ENCODE measurements at places on chromosomes 16 and 17.

DNA sequence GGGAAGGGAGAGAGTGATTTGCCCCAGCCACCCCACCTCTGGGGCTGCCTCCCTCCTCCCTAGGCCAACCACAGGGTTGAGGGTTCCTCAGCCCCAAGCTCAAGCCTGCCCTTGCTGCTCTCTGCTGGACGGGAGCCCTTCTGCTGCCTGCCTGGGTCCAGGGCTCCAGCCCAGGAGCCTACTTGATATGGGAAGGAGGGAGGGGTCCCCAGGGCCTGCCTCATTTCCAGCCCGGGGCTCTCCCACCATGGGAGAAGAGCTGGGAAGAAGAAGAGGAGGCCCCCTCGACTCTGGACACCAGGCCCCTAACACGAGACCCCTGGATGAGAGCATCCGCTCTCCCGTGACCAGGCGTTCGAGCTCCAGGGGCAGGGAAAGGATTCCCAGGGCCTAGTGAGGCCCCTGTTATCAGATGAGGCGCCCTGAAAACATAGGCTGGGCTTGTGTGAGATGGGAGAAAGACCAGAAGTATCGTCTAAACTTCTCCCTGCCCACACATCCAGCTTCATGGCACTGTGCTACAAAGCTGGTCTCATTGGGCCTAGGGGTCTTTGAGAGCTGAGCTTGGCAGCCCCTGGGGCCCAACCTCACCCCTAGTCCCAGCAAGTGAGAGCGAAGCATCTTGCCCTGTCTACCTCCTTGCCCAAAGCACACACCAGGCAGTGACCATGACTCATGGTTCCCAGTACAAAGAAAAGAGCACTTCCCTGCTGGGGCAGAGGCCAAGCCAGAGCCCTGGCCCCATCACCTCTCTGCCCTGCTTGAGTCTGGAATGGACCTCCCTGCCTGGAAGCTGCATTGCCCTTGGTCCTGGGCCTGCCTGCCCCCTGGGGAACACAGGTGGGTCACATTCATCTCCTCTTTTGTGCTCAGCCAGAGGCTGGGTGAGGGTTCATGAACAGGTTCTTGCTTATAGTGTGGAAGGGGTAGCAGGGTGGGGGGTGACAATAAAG, 987 bp downstream of the SLC16A5 start:
- DNase-seq: no peak

DNA sequence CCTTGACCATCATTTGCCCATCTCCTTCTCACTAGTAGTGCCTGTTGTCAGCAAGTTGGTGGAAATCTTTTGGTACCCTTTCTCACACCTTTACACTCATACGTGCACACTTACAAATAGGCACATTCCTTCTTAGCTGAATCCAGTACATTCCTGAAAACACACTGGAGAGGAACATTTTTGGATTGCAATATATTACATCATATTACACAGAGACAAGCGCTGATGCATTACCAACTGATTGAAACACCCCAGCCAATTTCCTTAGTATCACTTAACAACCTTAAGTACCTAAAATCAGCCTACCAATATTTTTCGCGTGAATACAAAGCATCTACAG, 64.1 kb downstream of the PLCG2 start:
- DNase-seq: no peak

DNA sequence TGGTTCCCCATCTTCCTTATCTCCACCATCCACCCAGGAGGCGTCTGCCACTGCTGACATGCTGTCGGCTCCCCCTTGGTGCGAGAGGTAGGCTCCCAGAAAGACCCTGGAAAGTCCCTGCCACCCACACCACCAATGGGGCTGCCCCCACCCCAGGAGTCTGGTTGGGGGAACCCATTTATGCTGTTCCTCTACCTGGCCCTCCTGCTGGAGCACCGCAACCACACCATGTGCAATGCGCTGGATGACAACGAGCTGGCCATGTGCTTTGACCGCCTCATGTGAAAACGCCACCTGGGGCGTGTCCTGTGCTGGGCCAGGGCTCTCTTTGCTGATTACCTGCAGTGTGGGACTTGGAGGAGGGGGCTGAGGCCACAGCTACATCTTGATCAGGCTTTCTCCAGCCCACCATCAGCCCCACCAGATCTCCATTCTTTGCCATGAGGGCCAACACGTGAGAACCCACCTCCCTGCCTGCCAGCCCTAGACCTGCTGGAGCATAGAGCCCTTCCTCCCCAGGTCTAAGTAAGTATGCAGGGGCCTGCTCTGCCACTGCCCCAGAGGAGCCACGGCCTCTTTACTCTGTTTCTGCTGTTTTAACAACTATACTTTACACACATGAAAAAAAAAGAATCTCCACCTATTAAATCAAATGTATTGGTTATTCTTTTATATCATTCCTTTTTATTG, 7.9 kb upstream of the ALDH3A1 start:
- no peak for DNase-seq

GRCh38 chr17:32596206-32596605, 109.4 kb downstream of the CDK5R1 start:
- no peak for DNase-seq

DNA sequence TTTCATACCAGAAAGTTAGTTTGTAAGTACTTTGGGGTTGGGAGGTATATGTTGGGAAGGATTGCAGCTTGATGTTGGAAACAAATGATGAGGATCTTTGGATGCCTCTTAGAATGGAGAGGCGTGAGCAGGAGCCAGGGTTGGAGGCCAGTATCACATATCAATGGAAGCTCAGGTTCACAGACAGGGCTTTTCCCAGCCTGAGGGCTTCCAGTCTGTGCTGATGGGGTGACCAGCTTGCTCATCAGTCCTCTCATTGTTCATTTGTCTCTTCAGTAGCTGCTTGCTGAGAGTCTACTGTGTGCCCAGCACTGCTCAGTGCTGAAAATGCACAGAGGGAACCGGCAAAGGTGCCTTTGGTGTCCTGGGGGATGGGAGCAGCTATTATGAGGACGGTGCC, 5.8 kb downstream of the DNAAF1 start:
- DNase-seq: no peak

GRCh38 chr17:48878920-48879898, 13.4 kb upstream of the ATP5MC1 start:
- DNase-seq: peak; percentile 25

DNA sequence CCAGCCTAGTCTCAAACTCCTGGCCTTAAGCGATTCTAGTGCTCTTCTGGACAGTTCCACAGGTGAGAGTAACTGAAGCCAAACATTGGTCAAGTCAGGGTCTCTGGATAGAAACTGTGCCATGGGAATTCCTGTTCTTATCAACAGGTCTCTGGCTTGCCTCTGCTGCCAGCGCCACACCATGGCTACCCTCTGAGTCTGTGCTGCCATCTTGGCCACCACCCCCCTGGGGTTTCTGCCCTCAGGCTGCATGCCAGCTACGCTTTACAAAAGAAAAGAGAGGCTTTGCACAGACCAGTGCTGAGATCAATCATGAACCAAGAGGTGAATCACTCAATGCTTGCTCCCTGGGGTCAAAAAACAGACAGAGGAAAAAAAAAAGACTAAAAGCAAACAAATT, 24.4 kb upstream of the CREBBP start:
- no peak for DNase-seq

- DNase-seq: no peak
These were observed at the start of gene RHBDF1 for GRCh38 chr16:72561-73548. TSS of gene RHBDF1 (minus strand) at chr16:72631. CDS start at chr16:65015, 7,616 bp downstream.

GRCh38 chr16:21565507-21565860, 33.9 kb upstream of the METTL9 start:
- DNase-seq: no peak

GRCh38 chr16:30703971-30704370, 5.0 kb downstream of the SRCAP start:
- no peak for DNase-seq

DNA sequence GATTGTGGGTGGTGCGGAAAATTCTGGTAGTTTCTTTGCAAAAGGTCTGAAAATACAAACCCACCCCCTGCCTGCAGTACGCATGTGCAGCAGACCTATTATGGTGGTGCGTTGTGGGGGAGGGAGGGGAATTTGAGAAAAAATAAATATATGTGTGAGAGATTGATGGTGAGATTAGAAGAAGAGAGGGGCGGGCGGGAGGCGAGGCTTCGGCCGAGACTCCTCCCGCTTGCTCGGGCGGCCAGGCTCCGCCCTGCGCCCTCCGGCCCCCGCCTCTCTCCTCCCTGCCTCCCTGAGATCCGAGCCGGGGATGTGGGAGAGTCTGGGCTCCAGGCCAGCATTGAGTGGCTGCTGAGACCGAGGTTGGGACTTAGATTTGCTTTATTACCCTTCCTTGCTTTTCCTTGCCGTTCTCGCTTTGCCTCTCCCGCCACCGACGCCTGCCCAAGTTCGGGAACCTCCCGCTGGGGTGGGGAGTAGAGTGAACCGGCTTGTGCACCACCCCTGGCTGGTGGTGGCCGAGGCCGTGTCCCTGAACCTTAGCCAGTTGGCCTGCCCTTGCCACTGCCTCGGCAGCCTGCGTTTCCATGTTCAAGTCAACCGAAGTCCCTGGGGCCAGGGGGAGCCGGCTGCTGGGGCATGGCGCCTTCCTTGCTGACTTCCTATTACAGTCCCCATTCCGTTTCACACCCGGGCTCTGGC, 956 bp upstream of the CHD3 start:
- no peak for DNase-seq

DNA sequence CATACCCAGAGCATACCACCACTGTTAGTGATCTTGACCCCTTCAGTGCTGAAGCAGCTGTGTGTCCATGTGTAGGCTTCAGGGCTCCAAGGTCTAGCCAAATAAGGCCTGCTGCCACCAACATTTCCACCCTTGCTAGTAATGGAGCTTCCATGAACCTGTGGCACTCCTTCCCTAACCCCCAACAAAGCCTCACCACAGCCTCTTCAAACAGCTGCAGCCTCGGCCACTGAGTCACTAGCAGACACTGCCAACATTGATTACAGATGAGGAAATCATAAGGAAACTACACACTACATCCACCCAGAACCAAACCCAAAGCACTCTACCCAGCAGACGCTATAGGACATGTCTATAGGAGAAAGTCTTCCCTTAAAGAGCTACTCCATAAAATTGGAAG, 610.7 kb downstream of the KCNJ2 start:
- no peak for DNase-seq

DNA sequence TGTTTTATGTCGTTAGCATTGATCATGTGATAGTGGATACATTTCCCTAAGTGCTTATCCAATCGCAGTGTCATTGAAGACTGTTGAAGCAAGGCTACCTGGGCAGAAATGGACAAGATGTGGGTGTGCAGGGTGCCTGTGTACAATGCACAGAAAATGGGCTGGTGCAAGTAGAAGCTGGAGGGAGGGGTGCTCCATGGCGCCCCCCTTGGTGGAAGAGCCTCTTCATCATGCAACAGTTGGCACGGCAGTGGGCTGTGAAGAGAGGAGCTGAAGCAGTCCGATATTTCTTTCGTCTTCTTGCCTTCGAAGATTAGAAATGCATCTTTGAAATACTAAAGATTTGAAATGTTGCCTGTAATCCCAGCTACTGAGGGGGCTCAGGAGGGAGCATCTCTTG, 100.5 kb downstream of the PLCG2 start:
- DNase-seq: no peak

- peak; percentile 47 for DNase-seq
These were observed 135.4 kb downstream of the KCNJ12 start for GRCh38 chr17:21511363-21512195.

- DNase-seq: no peak
These were observed 796 bp downstream of the NT5M start for GRCh38 chr17:17303847-17304490.

DNA sequence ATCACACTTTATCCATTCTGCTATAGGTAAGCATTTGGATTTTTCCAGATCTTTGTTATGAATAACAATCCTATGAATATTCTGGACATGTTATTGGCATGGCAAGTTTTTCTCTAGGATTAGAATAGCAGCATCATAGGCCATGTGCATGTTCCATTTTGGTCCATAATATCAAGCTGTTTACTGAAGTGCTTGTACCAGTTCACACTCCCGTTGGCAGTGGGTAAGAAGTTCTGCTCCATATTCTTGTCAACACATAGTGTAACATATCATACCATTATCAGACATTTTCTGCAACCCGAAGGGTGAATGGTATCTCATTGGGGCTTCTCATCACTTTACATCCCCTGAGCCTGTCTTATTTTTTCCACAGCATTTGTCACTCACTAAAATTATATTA, 661.9 kb upstream of the SALL1 start:
- no peak for DNase-seq

- DNase-seq: no peak
These were observed 7.6 kb downstream of the PDE6G start for GRCh38 chr17:81648707-81649085.

DNA sequence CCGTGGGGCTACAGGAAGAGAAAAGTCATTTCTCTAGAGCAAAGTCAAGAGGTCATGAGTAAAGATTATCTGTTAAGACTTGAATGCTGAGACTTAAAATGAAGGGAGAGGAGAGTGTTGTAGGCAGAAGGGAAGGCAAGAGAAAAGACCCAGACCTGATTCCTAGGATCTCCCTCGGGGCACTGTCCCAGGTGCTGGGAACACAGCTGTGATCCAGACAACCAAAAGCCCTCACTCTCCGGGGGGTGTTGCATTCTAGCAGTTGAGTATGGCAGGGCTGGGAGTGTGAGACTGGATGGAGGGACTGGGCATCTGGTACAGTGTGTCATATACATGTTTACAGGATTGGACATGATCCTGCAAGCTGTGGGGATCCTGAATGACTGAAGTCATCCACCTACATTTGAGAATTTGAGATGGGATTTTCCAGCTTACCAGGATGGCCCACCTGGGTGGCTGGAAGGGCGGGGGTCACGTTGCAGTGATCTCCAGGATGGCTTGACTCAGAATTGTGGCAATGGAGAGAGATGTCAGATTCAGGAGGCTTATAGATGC, 29.1 kb downstream of the ARSG start:
- DNase-seq: no peak

- DNase-seq: no peak
These were observed 248.0 kb downstream of the TMEM114 start for GRCh38 chr16:8342276-8342675.

DNA sequence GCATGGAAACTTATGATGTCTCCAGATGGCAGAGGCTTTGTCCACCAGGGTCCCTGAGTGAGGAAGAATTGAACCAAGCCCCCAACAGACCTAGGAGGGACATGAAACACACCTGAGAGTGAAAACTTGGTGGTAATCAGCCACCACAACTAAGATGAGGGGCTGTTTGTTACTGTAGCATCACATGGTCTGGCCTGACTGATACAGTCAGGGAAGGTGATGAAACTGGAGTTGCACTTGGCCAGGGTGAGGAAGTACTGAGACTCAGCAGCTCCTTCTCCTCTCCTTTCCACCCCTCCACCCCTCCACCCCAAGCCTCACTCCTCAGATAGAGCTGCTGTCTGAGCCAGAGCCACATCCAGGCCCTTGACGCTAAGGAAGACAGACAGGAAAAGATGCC, 37.2 kb downstream of the C16orf82 start:
- DNase-seq: no peak

DNA sequence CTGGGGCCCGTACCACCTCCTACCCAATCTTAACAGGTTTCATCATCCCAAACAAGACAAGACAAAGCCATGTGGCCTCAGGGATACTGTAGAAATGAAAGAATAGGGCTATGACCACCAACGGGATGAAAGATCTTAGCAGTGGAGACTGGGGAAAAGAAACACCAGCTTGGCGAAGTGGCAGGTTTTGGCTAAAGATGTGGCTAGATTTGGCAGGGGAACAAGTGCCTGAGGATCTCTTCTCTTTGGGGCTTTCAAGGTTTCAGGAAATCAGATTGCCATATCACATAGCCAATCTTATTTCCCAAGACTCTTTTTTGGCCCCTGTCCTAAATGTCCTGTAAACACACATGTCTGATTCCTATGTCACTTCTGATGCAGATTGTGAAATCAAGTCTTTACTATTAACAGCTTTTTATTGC, 6.9 kb downstream of the KRT24 start:
- DNase-seq: no peak

Data from iPS DF 19.7 (cell line).